ENCODE measurements at places on chromosomes 7 and 10.

GRCh38 chr10:123367195-123367594 lies 213.0 kb downstream of the BUB3 start:
- no peak for DNase-seq

DNA sequence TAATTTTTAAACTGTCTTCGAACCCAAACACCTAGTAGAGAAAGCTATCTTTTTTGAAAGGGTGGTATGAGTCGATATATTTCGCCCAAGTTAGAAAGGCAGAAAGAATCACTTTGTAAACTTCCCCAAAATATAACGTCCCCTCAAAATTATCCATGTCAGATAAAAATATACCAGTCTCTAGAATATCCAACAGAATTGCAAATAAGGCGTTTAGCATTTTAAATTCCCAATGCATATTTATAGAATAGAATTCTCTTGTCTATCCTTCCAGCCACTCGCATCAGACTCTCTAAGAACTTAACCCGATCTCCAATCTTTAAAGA lies 2.1 kb downstream of the CTBP2 start:
- no peak for DNase-seq

- no peak for DNase-seq
Observed at GRCh38 chr7:69683002-69683401, 84.7 kb downstream of the AUTS2 start.

GRCh38 chr7:114444196-114444595 lies 29.6 kb downstream of the FOXP2 start:
- no peak for DNase-seq

DNA sequence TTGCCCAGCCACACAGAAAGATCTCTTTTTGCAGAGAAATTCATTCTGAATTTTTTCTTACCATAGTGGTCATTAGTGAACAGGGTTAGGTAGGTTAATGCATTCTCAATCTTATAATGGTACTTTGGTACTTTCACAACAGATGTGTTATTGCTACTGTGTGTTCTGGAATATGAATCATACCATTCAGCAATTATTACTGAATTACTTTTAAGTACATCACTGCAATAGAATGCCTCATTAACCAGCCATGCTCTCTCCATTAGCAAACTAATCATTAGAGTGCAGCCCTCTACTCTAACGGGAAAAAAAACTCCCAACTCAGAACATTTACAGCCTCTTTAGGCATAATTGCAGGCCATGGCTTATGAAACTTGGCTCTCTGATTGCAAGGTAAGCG lies 102.1 kb downstream of the DOCK4 start:
- no peak for DNase-seq

DNA sequence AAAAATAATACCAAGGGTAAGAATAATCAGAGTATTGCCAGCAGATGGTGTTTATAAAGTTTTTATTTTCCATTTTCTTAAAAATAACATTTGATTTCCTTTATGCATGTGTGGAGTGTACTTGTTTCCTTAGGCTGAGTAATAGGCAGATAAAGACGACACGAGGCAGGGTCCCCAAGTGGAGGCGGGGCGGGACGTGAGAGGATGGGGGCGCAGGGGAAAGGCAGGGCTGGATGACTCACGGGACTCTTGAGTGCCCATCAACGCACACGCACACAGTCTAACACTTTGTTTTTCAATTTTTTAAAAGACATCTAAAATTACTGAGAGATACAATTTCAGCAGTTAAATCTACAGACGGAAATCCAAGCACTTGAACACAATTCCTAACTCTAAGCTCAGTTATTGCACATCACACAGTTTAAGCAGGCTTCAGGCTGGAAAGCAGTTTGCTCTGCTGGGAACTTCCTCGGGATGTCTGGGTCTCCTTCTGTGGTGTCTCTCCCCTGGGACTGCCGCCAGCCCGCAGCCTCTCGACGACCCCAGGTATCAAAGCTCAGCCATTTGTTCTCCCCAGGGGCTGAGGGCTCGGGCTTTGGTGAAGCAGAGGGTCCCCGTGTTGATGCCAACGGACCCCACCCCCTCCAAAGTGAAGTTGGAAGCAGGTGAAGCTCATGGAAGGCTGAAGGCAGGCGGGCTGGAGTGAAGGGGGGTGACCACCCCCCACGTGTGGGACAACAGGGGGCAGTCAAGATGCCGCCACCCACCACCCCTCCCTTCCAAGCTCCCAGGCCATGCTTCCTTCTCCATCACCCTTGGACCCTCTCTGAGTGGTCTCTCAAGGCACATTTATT lies 29.1 kb downstream of the SPOCK2 start:
- peak; percentile 54 for DNase-seq

DNA sequence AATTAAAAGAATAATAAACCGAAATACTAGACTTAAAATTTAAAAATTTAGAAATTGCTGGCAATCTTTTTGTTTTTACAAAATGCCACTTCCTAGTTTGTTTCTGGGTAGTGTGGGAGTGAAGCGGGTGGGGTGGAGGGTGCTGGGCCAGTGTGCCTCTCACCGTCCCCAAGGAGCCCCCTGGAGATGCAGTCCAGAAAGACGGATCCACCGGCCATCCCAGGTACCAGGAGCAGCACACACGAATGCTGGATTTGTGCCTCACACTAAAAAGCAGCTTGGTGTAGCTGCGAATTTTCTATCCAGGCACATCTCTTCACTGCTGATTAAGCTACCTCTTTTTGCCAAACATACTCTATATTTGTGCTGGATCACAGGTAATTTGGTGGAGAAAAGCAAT lies 618.1 kb downstream of the DNAJB6 start:
- DNase-seq, result no peak

GRCh38 chr10:126931544-126931943 lies 26.3 kb downstream of the DOCK1 start:
- no peak for DNase-seq

GRCh38 chr7:14071045-14071444 lies 81.6 kb upstream of the ETV1 start:
- DNase-seq, result no peak

DNA sequence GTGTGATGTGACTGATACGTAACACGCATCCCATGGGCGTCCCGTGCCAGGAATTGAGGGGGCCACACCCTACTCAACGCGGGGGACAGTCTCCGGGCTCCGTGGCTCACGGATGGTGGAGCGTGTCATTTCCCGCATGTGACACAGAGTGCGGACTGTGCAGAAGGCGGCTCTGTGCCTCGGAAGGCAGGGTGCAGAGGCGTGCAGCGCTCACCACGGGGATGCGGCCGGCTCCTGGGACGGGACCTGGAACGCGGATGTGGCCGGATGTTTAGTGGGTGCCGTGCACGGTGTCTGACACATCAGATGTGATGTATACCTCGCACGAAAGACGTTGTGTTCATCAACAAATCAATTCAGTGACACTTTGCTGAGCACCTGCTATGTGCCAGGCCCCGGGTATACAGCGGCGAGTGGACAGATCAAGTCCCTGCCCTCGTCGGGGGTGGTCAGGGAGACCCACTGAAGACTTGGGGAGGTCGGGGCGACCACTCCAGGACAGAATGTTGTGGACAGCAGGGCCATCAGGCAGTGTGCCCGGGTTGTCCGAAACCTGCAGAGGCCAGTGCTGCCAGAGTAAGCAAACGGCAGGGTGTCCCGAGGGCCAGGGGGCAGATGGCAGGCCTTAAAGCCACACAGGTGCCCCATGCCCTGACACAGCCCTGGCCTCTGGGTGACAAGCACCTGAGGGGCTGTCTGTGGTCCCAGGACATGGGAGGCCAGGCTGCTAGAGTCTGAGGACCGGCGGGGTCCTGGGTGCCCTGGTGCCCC lies 38.1 kb downstream of the MICALL2 start:
- DNase-seq, result no peak

- DNase-seq, result no peak
Observed at GRCh38 chr7:89311886-89312285, 516.3 kb upstream of the TEX47 start.

DNA sequence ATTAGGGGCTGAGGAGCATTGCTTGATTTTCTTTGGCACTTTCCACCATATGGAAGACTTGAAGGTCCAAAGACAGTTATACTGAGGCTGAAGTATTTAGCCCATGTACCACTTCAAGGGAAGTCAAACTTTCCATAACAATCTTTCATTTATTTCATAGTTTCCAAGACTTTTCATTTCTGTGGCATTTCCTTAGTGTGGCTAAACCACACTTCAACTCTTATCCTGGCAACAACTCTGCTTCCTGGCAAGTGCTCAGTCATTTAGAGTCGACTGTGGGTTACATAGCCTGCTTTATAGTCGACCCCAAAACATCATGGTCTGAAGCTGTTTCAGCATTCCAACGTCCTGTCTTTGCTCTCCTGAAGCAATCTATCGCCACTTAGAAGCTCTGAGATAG lies 343.0 kb upstream of the SEMA3D start:
- no peak for DNase-seq

DNA sequence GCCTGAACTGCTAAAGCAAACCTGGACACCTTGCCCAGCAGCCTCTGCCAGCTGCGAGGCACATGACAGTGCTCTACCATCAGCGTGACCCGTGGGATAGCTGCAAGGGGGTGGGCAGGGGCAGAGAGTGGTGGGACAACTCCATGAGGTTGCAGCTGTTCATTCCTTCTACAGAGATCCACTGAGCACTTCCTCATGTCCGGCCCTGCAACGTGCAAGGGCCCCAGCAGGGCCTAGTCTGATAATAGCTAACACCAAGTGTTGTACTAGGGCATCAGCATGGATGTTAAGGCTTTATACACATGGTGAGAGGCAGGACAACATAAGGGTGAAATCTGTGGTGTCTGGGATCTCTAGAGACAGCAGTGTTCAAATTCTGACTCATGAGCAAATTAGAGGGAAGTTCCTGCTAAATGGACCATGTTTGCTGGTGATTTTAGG lies 14.3 kb downstream of the NOD1 start:
- DNase-seq, result no peak

DNA sequence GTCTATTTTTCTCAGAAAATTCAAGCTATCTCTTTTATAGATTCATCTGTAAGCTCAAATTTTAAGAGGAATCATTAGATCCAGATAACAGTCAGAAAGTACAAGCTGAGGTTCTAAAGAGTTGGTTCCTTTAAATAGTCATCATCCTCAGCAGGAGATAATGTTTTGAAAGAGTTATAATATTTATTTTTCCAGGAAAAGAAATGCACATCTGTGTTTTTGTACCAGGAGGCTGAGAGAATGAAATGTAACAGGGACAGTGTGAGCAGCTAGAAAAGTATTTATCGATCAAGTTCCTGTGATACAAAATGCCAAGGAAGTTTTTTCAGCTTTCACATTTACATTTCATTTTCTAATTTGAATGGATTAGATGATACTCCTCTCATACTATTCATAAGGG lies 120.2 kb upstream of the LRRTM3 start:
- DNase-seq, result no peak

DNA sequence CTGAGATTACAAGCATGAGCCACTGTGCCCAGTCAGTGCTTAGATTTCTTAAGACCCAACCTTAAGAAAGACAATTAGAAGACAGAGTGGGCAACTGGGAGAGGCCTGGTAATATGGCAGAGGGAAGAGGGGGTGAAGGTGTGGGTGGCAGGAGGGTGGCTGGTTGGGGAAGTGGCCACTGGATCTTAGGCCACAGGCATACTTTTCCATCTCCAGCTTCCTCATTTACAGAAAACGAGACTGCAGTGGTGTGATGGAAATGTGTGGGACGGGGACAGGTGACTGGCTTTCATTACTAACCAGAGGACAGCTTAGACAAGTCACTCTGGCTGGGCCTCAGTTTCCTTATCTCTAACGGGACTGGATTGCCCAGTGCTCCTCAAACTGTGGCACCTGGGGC lies 1.0 kb upstream of the FFAR4 start:
- DNase-seq, result no peak

GRCh38 chr10:26805567-26806245 lies 55.1 kb downstream of the ABI1 start:
- DNase-seq, result no peak

- DNase-seq, result peak; percentile 57
Observed at GRCh38 chr7:5780801-5781496, 514 bp downstream of the RNF216 start.

DNA sequence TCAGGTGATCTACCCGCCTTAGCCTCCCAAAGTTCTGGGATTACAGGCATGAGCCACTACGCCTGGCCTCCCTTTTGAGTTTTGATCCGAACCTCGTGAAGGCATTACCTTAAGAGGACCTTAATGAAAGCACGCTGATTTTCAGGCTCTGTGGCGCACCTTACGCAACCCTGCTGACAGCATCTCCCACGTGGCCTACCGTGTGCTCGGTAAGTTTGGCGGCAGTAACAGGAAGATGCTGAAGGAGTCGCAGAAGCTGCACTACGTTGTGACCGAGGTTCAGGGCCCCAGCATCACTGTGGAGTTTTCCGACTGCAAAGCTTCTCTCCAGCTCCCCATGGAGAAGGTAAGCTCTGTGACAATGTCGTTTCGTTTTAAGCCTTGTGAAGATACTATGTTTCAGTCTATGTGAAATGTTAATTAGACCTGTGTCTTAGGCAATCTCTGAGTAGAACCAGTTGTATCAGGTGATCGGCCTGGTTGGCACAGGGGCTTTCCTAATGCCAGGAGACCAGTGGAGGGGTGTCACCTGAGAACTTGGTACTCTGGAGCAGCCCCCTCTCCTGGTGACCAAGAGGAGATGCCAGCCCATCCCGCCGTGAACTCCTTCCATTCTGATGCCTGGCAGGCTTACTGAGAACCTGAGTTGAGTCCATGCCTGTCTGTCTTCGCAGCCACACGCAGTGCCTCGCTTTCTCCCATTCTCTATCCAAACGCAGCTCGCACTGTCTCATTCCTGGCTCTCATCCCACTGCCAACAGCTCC lies 43.5 kb downstream of the TRRAP start:
- DNase-seq, result no peak

- no peak for DNase-seq
Observed at GRCh38 chr10:104406715-104407650, 53.4 kb downstream of the CFAP58 start.

DNA sequence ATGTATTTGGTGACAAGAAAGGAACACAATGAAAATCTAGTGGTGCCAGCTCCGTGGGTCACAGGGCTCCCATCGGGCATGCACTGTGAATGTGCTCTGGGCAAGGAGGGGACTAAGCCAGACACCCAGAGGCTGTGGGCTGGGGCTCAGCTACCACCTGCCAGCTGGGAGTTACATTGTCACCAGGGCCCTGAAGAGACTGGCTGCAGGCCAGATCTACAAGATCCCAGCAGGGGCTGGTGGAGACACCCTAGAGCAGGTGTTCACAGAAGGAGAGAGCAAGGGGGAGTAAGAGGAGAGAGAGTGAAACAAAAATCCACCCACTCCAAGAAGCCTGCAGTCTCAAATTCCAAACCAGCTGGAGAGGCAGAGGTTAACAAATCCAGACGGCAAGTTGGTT lies 116.6 kb upstream of the ADCY1 start:
- DNase-seq, result no peak

- no peak for DNase-seq
Observed at GRCh38 chr10:1048349-1048731, 579 bp downstream of the IDI1 start.

DNA sequence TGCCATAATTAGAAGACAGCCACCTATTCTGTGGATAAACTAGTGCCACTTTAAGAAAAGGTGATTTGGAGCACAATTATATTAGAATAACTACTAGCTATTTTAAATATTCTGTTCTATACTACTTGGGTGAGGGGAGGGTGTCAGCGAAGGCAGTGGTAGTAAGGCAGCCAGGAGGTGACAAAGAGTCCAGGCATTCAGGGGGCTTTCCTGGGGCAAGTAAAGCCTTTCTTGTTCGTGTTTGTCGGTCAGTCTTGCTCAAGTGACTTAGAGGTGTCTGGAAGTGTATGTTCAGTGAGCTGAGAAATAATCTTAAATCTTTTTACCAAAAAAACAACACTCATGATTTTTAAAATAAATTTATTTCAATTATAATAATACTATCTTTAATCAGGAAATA lies 34.4 kb downstream of the ADD3 start:
- DNase-seq, result no peak
